ENCODE measurements at places on chromosomes 2 and 18.

DNA sequence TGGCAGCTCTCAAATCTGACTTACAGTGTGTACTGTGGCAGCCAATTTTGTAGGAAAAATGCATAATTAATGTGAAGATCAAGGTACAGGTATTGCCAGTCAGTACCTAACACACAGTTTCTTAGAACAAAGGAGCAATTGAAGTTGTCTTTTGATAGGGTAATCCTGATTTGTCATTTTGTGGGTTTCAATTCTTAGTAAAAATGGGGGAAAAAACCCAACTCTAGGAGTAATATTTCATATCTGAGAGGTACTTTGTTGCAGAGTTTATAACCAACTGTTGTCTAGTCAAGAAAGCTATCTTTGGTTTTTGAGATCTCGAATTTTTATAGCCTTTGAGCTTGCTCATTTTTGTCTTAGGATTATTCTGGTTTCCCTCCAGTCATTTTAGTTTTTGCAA lies 16.1 kb downstream of the SPATS2L start:
- no peak for DNase-seq

DNA sequence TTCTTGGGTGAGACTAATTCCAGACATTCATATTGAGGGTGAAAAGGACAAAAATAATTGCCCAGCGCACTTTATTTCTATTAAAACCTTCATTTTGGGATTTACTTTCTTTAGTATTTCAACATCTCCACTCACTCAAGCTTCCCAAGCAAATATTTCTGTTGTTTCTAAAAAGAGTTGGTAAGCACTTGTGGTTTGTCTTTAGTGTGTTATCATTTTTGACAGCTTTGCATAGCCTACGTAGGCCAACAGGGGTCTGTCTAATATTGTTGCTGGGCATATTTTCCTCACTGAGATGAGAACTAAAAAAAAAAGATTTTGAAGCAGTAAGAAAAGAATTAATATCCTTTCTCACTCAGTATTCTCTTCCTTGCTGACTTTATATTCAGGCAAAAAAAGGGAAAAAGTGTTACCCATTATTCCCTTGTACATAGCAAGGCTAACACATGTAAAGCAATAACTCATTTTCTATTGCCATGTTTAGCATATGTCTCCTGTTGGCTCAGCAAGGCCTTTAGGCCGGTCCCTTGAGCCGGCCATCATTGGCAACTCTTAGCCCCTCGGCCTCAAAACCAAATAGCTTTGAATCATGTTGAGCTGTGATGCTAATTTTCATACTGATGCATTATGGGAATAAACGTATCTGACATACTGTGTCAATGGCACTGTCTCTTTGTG lies 494.2 kb downstream of the ARHGAP15 start:
- DNase-seq: no peak

DNA sequence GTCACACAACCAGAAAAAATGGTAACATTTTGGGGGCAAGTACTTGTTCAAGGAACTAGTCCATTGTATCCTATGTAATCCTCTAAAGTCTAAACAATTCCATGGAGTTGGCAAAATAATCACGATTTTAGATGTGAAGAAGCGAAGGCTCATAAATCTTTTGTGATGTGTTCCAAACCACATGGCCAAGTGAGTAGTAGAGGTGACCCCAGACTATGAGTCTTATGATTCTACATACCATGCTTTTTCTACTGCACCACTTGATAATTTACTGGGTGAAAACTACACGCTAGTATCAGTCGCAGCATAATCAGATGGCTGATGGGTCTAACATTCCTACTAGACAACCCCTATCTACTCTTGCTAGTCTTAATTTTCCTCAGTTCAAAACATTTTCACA lies 371.4 kb downstream of the OSR1 start:
- DNase-seq: no peak

GRCh38 chr18:21064347-21064746 lies 47.3 kb downstream of the ROCK1 start:
- DNase-seq: no peak

DNA sequence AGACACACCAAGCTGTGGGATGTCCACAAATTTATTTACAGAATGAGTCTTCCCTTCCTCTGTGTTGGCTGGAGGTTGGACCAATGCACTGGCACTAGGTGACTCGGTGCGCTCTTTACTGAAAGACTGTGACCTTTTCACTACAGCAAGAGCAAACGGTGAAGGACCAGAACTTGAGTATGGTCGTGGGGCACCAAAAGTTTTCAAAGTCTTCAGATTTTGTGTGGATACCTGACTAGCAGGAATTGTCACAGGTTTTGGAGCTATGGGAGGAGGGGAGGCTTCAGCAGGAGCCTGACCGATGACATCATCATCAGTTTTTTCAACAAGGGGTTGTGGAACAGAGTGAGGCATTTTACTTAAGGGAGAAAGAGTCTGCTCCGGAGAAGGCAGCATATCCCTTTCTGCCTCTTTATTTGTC lies 73.0 kb upstream of the GRB14 start:
- DNase-seq: no peak

DNA sequence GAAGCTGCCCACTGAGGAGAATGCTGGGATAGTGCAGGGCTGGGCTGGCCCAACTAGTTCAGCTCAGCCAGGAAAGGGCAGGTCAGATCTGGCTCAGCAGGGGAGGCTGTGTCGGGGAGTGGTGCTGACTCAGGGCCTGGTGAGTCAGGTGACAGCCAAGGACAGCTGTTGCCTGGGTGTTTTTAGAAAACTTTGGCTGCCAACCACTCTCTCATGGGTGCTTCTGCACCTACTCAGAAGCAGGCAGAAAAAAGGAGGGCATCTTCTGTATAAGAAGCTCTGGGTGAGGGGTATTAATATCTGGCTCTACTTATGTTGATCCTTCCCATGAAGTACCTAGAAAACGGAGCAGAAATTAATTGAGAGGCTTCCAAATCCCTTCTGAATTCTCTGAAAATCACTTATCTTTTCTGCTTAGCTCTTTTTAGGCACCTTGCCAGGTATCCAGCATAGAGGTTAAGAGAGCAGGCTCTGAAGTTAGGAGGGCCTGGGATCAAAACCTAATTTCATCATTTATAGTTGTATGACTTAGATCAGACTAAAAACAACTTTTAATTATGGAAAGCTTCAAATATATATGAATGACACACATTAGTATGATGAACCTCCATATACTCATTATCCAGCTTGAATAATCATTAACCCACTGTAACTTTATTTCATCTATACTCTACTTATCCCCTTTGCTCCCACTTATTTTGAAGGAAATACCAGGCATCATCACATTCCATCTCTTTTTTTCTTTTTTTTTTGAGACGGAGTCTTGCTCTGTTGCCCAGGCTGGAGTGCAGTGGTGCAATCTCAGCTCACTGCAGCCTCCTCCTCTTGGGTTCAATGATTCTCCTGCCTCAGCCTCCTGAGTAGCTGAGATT lies 15.5 kb upstream of the RAB10 start:
- no peak for DNase-seq

Measured in stimulated activated CD8-positive, alpha-beta memory T cell treated with anti-CD3 and anti-CD28 coated beads, Interleukin-15, amount 100 ng/mL, for 4 hours (primary cell).